Esophagus muscularis mucosa (tissue), 4 donors: ENCODE measurements at places on chromosomes 1 and 21. TPM values are rescaled to one million over a fixed set of nuclear protein-coding genes. Genes with fewer than 3 reads are reported as not detected.

The TAL1 gene
- 2.5 TPM for total RNA-seq

The RCSD1 gene
- 19.0 TPM for total RNA-seq

The UTS2 gene
- not detected for total RNA-seq

The SLC9C2 gene
- total RNA-seq = not detected

The CASZ1 gene
- total RNA-seq = 31.0 TPM

The LGR6 gene
- total RNA-seq = 1.2 TPM

The MYCBP gene
- 21.6 TPM for total RNA-seq

The ABCA4 gene
- 0.57 TPM for total RNA-seq

The MRPS15 gene
- total RNA-seq = 109 TPM

The CTSE gene
- total RNA-seq = not detected

DNA sequence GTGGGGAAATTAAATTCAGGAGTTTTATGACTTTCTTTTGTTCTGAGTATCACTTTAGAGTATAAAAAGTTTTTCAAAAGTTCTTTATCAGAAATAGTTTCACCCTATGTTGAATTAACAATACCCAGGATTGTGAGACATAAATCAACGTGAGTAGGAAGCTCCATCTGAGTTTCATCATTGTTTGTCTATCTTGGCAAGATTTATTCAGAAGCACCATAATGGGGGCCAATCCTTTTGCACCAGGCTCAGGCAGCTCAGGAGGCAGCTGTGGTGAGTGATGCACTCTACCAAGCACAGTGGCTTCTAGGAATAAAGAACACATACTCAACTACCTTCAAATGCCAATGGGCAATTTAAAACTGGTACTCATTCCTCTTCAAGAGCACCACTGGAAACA, 12.0 kb downstream of the CREG1 start:
- H3K27ac ChIP-seq = no peak overlapping the region
- H3K27me3 ChIP-seq = no peaks in the 10 kb centered on the region
- H3K36me3 ChIP-seq = peaks cover 19% of the 10 kb centered on the region
- peaks cover 21% of the 10 kb centered on the region for H3K4me1 ChIP-seq

DNA sequence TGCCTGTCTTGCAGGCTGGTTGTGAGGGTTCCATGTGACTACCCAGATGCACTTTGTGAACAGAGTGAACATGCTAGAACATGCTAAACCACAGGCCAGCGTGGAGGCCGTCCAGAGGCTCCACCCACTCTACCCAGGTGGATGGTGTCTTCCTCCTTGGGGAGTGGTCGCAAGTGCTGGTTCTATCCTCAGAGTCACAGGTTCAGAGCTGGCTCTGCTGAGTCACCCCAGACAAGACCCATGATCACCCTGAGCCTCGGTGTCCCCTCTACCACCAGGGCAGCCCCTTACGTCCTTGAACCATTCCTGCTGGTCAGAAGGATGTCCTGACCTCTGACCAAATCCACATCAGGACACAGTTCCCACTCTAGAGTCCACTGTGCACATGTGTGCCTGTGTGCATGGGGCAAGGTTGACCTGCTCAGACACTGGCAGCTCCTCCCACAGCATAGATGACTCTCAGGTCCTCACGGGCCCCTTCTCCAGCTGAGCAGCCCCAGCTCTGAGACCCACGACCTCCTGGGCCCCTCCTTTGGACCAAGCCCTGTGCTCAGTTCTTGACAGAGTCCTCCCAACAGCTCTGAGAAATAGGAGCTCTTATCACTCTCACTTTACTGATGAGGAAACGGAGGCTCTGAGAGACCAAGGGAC, 391.8 kb downstream of the MATN1 start:
- H3K27ac ChIP-seq = no peak overlapping the region
- no peaks in the 10 kb centered on the region for H3K4me1 ChIP-seq
- H3K27me3 ChIP-seq = peaks cover 31% of the 10 kb centered on the region
- no peaks in the 10 kb centered on the region for H3K36me3 ChIP-seq
- H3K4me3 ChIP-seq = no peak overlapping the region

DNA sequence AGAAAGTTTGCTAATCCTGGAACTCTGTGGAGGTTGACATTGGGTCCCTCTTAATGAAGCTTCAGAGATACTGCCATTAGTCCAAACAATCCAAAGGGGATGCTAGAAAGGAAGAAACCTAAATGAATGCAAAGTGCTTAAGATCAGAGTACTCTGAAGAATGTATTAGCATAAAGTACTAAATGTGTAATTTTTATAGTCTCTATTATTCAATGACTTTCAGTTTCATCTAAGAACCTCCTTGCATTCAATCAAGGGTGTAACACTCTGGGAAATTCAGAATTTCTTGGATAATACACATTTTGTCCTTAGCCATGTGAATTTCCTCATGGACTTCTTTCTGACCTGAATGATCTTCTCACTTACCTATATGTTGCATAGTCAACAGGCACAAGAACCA, 1078.5 kb upstream of the ADGRL4 start:
- no peaks in the 10 kb centered on the region for H3K36me3 ChIP-seq
- H3K27ac ChIP-seq = no peak overlapping the region
- no peak for DNase-seq
- H3K4me3 ChIP-seq = no peak overlapping the region

DNA sequence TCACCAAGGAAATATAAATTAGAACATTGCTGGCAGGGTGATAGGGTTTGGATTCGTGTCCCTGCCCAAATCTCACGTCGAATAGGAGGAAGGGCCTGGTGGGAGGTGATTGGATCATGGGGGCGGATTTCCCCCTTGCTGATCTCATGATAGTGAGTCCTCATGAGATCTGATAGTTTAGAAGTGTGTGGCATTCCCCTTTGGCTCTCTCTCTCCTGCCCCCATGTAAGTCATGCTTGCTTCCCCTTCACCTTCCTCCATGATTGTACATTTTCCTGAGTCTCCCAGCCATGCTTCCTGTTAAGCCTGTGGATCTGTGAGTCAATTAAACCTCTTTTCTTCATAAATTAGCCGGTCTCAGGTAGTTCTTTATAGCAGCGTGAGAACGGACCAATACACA, 60.6 kb downstream of the VPS26C start:
- H3K4me3 ChIP-seq = no peak overlapping the region
- no peaks in the 10 kb centered on the region for H3K27me3 ChIP-seq
- H3K36me3 ChIP-seq = no peaks in the 10 kb centered on the region
- DNase-seq = no peak
- no peak overlapping the region for H3K27ac ChIP-seq
- peaks cover 13% of the 10 kb centered on the region for H3K4me1 ChIP-seq

GRCh38 chr1:178093494-178093950, 382 bp upstream of the RASAL2 start:
- peak overlapping the region; percentile 94 for H3K27ac ChIP-seq
- H3K27me3 ChIP-seq = no peaks in the 10 kb centered on the region
- H3K4me3 ChIP-seq = peak overlapping the region; percentile 92
- H3K4me1 ChIP-seq = peaks cover 38% of the 10 kb centered on the region
- DNase-seq = peak; percentile 97

DNA sequence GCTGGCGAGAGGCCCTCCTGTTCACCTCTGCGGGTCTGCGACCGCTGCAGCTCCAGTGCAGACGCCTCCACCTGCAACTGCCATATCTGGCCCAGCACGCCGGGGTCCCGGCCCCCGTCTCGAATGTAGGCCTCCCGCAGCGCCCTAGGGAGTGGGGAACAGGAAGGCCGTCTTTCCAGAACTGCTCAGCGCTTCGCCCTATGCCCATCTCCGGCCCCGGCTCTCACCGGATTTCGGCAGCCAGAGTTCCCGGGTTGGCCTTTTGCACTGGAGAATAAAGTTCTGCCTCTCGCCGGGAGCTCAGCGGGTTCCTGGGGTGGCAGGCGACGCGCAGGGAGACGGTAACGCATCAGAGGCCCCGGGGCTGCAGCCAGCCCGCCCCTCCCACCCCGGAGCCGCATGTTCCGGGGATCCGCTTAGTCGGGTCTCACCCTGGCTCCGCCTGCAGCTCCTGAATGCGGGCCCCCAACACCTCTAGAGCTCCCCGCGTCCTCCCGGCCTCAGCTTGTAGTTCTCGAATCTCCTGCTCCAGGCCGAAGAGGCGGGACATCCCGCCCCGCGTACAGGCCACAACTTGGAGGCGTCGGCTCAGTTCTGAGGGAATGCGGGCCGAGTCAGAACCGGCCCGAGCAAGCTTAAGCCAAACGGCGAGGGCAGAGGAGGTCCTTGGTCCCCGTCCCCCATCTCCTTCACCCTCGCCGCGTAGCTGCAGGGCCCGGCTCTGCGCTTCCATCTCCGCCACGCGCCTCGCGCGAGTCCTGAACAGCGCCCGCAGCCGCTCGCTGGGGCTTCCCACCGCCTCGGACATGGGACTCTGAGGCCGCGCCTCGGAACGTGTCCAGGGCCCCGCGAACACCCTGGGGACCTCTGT, 1.1 kb downstream of the CCDC17 start:
- DNase-seq = no peak
- peak overlapping the region; percentile 38 for H3K4me3 ChIP-seq
- H3K27ac ChIP-seq = peak overlapping the region; percentile 43
- peaks cover 53% of the 10 kb centered on the region for H3K36me3 ChIP-seq

DNA sequence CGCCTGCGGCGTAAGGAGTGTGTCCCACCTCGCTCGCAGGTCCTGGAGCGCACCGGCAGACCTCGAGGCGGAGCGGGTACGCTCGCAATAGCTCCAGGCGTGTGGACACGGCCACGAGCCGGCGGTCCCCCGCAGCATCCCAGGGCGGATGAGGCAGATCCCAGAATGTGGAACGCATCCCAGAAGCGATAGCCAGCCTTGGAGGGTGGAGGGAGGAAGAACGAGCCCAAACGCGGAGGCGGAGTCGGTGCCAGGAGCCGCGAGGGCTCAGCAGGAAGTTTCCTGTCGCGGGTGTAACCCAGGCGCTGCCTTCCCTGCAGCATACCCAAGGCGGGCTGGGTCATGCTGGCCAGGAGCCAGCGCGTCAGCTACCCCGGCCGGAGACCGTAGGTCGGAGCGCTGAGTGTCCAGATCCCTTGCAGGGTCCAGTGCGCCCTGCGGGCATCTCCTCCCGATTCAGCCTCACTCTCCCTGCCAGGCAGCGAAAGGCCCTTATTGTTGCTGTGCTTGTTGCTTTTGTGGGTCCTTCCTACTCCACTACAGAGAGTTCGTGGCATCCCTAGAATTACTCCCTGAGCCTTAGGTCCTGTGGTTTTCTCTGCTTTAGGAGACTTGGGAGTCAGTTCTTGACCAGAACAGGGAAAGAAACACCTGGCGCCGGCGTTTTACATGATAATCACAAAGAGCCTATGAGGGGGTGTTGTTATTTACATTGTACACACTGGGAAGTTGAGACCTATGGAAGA, 27.7 kb downstream of the STYXL2 start:
- H3K4me1 ChIP-seq = peaks cover 9% of the 10 kb centered on the region
- H3K27me3 ChIP-seq = no peaks in the 10 kb centered on the region
- DNase-seq = peak; percentile 84
- no peak overlapping the region for H3K27ac ChIP-seq
- H3K4me3 ChIP-seq = peak overlapping the region; percentile 46

DNA sequence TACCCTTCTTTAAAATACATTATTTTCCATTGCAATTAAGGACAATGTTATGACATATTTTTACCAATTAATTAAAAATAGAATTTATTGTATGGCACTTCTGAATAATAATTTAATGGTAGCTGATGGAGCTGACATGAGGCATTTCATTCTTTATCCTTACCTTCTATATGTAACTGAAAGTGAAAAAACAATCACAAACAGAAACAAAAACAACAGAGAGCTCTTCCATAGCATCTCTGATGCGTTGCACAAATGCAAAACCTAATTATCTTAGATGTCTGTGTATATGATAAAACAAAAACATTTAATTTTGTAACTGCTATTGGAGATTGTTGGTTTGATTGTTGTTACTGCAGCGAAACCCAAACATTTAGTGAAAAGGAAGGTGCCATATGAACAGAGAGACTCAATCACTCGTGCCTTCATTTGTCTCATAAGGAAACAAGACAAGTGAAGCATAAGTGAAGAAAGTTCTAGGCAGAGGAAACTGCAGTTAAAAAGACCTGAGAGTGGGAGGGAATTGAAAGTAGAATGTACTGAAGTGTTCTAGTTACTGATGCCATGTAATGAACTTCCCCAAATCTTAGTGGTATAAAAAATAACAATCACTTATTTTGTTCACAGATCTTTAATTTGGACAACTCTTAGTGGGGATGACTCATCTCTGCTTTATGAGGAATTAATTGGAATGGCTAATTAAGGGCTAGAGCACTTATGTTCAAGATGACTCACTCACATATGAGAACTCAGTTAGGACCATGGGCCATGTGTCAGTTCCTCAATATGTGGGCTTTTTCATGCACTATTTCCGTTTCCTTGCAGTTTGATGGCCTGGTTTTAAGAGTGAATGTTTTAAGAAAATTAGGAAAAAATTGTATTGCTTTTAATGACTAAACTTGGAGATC, 245.0 kb upstream of the OLFM3 start:
- no peak overlapping the region for H3K4me3 ChIP-seq
- no peak overlapping the region for H3K27ac ChIP-seq
- H3K4me1 ChIP-seq = no peaks in the 10 kb centered on the region

- no peak overlapping the region for H3K4me3 ChIP-seq
- peaks cover 21% of the 10 kb centered on the region for H3K36me3 ChIP-seq
- no peaks in the 10 kb centered on the region for H3K27me3 ChIP-seq
- peak overlapping the region; percentile 99 for H3K27ac ChIP-seq
- H3K4me1 ChIP-seq = peaks cover 100% of the 10 kb centered on the region
Observed at GRCh38 chr1:21909286-21909759, 27.8 kb downstream of the HSPG2 start.

DNA sequence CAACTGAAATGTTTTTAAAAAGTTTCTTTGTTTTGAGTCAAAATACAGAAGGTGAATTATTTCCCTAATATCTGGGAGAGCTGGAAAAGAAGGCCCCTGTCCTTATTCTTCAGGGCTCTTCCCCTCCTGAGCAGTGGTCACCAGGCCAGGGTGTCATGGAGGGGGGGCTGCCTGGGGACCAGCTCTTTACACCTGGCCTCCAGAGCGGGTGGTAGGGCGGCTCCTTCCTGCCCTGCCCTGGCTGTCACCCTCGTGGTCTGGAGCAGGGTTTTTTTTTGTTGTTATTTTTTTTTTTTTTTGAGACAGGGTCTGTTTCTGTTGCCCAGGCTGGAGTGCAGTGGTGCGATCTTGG, 6.6 kb downstream of the SKI start:
- no peak for DNase-seq
- H3K27me3 ChIP-seq = no peaks in the 10 kb centered on the region

GRCh38 chr1:234722904-234723720, 113.1 kb upstream of the IRF2BP2 start:
- H3K36me3 ChIP-seq = no peaks in the 10 kb centered on the region
- peak overlapping the region; percentile 98 for H3K27ac ChIP-seq
- DNase-seq = peak; percentile 95
- H3K27me3 ChIP-seq = no peaks in the 10 kb centered on the region
- peaks cover 96% of the 10 kb centered on the region for H3K4me1 ChIP-seq

GRCh38 chr1:164785841-164786534, 227.0 kb downstream of the PBX1 start:
- no peak for DNase-seq
- H3K27ac ChIP-seq = peak overlapping the region; percentile 80
- H3K4me3 ChIP-seq = no peak overlapping the region
- H3K27me3 ChIP-seq = no peaks in the 10 kb centered on the region

GRCh38 chr21:25297117-25297516, 310.2 kb downstream of the MRPL39 start:
- no peaks in the 10 kb centered on the region for H3K36me3 ChIP-seq
- H3K4me1 ChIP-seq = no peaks in the 10 kb centered on the region
- no peak overlapping the region for H3K27ac ChIP-seq
- H3K27me3 ChIP-seq = no peaks in the 10 kb centered on the region
- no peak for DNase-seq
